Stimulated activated CD4-positive, alpha-beta T cell treated with anti-CD3 and anti-CD28 coated beads, Interleukin-2, amount 100 ng/mL, for 4 hours (primary cell): ENCODE measurements at places on chromosomes 16 and 17.

- no peak for DNase-seq
Measured at GRCh38 chr16:62638964-62639870, 603.0 kb upstream of the CDH8 start.

- DNase-seq: no peak
Measured at GRCh38 chr16:82954224-82954929, 327.6 kb downstream of the CDH13 start.

- DNase-seq: no peak
Measured at GRCh38 chr16:85696781-85697180, 8.0 kb upstream of the GINS2 start.

DNA sequence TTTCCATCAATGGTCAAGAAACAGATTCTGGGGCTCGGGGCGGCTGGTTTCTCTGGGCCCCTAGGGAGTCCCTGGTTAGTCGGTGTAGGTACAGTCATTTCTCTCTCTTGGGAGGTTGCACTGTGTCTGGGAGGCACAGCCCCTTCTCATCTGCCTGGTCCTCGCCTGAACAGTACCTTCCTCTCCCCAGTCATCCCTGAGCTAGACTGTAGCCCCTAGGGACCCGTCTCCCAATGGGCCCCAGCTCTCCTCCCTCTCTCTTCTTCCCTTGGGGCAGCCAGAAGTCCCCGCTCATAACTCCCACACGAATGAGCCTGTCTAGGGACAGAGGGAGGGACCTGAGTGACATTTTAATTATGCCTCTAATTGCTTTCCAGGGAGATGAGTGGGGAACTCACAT is 20.2 kb upstream of the CPSF4L start:
- no peak for DNase-seq

GRCh38 chr16:85239239-85239638 is 127.0 kb upstream of the CIBAR2 start:
- no peak for DNase-seq

- no peak for DNase-seq
Measured at GRCh38 chr16:16133943-16134604, 89.2 kb downstream of the ABCC6 start.

DNA sequence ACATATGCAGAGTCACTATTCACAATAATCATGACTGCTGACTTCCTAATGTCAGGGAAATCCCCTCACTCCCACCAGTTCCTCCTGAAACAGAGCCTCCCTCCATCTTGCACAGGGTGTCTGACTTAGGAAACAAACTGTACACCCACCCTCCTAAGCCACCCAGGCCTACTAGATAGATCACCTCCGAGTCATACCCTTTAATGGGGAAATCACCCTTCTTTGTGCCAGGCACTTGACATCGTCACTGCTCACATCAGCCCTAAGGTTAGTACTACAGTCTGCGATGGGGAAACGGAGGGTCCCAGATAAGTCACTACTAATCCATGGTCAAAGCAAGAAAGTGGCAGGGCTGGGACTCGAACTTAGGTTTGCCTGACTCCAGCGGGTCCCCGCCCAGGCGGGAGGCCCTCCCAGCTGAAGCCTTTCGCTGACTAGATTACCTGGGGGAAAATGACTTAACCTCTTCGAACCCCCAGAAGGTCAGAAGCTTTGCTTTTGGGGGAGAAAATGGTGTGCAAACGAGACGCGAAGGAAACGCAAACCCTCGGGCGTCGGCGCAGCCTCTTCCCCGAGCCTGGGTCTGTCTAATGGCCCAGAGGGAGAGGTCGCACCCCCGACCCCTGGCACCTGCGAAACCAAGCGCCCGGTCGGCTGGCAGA is 3.4 kb upstream of the MLLT6 start:
- peak; percentile 86 for DNase-seq

- no peak for DNase-seq
Measured at GRCh38 chr17:76867578-76868175, 527 bp upstream of the MGAT5B start.

DNA sequence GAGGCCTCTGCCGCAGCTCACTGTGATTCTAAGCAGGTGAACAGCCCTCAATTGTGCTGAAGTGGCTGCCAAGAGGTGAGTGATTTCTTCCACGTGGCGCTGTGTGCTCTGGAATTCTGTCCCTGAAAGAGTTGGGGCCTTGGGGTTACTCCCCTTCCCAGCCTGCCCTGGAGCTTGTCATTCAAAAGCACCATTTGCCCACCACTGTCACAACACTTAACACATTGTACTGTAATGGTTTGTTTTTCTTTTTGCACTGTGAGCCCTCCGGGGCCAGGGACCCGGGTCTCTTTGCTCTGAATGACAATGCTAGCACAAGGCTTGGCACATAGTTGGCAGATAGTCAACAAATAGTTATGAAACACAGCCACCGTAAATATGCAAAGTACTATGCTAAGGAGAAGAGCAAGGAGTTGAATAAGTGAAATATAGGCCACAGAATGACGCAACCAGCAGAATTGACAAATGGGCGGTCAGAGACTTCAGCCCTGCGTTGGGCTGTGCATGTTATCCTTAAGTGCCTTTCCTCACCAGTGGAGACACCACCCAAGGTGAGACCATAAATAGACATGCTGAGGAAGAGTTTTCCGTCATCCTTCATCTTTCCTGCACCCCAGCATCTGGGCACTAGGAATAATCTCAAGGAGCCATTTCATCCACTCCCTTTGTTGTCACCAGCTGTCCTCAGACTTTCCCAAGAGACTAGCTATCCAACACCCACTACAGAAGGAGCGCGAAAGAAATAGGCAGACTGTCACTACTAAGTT is 112.0 kb upstream of the DNAH9 start:
- DNase-seq: no peak

GRCh38 chr17:57544401-57544800 is 200.7 kb downstream of the CCDC182 start:
- no peak for DNase-seq

DNA sequence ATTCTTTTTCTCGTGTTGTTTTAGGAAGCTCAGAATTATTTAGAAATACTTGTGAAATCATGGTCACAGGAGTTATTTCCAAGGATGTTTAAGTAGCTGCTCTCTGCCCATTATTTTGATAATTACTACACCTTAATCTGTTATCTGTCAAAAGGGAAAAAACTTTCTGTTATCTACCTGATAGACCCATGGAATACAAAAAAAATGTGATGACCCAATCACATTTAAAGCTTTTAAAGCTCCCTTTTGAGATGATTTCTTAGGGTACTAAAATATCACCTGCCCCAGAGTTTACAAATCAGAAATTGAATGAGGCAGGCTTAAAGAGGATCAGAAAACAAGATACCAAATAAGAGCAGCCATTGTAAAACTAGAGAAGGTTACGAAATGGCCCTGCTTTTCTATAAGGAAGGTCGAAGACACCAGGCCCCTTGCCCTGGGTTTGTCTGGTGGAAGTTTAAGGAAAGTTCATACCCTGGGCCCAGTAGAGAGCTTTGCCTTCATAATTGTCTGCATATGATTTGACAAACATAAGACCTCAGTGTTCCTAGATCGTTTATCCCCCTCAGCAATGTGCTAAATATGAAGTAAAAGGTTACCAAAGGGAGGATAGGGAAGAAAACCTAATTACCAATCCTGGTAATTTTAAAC is 149.9 kb upstream of the TBX2 start:
- no peak for DNase-seq

GRCh38 chr17:65564793-65565192 is 3.3 kb upstream of the AXIN2 start:
- no peak for DNase-seq

DNA sequence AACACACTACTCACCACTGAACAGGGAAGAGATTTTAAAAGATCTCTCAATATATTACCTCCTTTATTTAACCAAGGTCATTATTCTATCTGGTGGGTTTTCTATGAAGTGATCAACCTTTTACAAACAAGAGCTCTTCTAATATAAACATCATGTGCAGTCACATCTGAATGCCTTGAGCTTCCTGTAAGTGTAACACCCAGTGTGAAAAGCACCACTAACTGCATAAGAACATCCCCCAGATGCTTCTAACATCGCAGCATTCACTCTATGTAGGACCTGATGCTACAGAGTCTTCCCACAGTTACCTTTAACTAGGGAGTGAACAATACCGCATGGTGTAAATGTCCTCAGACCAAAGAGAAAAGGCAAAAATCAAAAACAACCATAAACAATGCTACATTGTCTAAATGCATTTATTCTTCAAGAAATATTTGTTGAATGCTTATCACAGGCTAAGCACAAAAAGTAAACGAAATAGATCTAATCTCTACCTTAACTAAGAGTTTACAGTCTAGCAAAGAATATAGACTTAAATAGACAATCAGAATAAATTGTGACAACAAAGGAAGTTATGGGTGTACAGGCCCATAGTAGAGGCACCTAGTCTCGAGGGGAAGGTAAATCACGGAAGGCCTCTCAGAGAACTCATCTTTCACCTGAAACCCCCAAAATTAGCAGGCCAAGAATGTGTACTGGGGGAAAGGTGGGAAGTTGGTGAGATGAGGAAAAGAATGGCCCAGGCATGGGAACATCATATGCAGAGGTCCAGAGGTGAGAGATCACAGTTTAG is 16.2 kb downstream of the SKAP1 start:
- no peak for DNase-seq

DNA sequence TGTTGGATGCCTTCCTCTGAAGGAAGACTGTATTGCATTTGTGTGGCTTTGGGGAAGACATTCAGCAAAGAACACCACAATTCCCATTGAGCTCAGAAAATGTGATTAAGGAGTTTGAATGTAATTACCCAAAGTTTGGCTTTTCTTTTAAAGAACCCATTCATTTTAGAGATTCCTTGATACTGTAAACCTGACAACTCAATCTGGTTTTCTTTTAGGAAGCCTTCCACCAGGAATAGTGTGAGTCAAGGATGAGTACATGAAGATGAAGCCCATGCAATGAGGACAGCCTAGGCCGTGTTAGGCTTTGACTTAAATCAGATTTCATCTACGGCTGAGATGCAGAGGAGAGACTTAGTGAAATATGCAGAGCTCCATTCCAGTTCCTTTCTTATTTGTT is 271.7 kb upstream of the TBX2 start:
- no peak for DNase-seq

GRCh38 chr17:7548585-7549400 is at the start of gene TNFSF12:
Gene TNFSF12 (plus strand): TSS chr17:7549058. CDS start chr17:7549154, 96 bp downstream.
- peak; percentile 38 for DNase-seq

DNA sequence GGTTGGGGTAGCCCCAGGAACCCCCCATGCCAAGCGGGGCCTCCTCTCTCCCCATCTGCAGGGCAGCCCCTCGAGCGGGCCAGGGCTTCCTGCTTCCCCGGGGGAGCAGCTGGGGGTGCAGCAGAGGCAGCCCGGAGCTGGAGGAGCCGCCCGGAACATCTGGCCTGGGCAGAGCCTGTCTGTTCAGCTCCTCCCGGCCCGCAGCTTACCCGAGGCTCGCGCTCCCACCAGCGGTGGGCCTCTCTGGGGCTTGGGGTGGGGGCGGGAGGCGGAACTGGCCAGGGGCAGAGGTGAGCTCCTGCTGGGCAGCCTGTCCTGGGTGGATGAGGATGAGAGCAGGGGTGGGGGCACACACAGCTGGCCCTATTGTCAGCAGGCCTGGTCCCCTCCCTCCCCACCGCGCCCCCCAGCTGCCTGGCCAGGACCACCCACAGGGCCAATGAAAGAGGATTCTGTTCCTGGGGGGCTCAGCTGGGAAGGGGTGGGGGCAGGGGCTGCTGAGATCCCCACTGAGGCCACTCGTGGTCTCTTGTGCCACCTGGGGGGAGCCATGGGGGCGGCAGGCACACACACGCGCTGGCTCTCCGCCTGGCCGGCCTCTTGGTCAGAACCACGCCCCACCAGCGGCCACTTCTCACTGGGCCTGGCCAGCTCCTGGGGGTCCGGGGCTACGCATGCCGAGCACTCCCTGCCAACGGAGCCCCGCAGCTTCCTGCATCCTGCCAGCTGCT is 34.7 kb downstream of the BAHCC1 start:
- no peak for DNase-seq

- no peak for DNase-seq
Measured at GRCh38 chr16:49312389-49312985, 30.8 kb upstream of the CBLN1 start.

DNA sequence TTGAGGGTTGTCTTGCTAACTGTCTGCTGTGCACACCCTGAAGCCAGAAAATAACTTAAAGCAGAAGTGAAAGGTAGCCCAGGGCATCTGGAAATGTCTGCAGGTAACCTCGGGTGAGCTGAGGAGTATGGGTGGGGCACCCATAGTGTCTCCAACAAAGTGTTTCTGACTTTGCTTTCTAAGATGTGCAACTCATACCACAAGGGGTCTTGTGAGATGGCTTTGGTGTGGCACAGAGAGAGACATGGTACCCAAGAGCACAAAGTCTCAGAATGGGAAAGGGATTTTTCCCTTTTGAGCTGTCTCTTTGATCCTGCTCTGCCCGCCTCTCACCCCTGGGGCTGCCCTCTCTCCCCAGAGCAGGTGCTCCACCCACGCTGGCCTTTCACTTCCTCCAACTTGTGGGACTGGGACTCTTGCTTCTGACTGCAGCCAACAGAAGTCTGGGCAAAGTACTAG is 6.9 kb downstream of the CHD9 start:
- DNase-seq: no peak

DNA sequence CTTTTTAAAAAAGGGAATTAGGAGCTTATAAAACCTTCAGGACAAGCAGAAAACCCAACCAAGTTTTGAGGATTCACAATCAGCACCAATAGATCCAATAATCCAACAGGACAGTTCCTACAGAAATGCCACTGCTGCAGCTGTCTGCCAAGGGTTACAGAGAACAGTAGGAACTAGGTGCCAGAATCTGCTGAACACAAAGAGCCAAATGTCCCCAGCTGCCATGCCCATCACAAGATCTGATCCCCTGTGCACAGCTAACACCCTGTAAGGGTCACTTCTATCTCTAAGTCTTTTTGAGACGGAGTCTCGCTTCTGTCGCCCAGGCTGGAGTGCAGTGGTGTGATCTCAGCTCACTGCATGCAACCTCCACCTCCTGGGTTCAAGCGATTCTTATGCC is 262.3 kb downstream of the STX8 start:
- DNase-seq: no peak

DNA sequence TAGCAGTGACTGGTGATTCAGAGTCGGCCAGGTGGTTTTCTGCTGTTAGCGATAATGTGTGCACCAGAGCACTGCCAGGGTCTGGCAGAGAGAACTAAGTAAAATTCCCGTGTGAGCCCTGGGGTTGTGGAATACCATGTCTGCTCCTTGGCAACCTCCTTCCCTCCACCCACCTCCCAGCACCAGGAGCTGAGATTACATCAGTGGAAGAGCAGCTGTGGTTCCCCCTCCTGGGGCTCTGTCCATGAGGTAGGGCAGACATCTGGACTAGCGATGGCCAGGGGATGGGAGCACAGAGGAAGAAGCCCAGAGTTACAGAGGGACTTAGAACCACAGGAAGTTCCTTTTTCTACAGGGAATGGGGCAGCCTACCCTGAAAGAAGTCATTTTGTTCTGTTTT is 15.8 kb downstream of the CLEC10A start:
- DNase-seq: no peak

GRCh38 chr16:58465817-58466216 is 34.1 kb upstream of the NDRG4 start:
- DNase-seq: no peak

GRCh38 chr17:49101054-49101534 is 31.5 kb upstream of the B4GALNT2 start:
- no peak for DNase-seq

DNA sequence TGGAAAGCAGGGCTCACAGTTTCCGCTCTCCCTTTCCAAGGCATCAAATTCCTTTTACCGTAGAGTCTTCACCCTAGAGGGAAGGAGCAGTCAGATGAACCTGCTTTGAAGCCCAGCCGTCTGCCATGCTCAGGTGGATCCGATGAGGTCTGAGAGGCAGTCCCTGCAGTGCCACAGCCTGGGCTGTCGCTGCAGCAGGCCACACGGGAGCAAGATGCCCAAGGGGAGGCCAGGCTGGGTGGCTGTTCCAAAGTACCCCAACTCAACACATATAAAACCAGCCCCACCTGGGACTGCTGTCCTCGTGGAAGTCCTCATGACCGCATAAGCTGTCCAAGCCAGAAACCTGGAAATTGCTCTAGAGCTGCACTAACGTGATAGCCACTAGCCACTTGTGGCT is 4.9 kb upstream of the LIMD2 start:
- DNase-seq: no peak
